ENCODE measurements at places on chromosomes 16 and 17.

DNA sequence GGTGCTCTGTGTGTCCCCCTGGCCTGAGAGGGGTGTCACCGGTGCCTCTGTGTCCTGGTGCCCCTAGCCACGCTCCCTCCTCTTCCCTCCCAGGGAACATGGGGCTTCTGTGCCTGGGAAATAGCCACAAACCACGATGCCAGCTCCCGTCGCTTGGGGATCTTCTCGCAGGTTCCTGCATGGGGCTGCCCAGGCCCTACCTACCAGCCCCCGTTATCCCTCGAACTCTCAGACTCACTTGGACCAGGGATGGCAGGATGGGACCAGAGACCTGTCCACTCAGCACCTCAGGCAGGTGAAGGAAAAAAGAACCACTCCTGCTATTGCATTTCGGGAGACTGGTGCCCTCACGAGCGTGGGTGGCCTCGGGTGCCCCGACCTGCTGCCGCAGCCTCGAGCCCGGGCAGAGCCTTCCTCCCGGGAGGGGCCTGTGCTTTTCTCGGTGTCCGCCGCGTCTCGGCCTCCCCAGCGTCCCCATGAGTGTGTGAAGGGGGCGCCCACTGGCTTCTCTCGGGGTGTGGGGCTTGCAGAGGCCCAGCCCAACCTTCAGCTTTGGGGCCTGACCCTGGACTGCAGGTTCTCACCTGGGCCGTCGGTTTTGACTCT lies 41.0 kb upstream of the GNG13 start:
- no peak for DNase-seq

GRCh38 chr16:20271893-20272292 lies 55.4 kb downstream of the GP2 start:
- no peak for DNase-seq

GRCh38 chr16:13298666-13299065 lies 397.3 kb downstream of the SHISA9 start:
- no peak for DNase-seq

DNA sequence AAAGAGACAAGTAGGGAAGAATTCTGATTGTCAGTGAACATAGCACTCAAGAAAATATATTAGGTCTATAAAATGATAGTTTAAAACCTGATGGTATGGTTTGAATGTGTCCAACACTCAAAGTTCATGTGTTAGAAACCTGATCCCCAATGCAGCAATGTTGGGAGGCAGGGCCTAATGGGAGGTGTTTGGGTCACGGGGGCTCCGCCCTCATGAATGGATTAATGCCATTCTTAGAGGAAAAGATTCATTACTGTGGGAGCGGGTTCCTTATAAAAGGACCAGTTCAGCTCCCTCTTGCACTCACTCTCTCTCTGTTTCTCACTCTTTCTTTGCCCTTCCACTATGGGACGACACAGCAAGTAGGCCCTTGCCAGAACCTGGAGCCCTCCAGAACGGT lies 41.5 kb upstream of the SLC47A1 start:
- no peak for DNase-seq

DNA sequence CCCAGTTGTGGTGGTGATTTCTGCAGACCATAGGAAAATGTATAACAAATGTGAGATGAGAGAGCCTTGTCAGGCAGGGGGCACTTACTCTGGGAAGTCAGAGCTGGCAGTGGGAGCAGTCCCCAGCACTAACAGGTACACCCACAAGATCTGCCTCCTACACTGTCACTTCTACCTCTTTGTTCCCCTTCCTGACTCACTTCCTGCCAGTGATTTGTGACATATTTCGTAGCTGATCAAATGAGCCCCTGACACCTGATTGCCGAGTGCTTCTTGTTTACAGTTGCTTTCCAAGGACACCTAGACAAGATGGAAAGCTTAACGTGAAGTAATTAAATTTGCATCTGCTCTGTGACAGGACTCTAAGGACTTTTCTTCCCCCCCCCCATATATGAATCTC lies 40.5 kb downstream of the FTO start:
- peak; percentile 30 for DNase-seq

DNA sequence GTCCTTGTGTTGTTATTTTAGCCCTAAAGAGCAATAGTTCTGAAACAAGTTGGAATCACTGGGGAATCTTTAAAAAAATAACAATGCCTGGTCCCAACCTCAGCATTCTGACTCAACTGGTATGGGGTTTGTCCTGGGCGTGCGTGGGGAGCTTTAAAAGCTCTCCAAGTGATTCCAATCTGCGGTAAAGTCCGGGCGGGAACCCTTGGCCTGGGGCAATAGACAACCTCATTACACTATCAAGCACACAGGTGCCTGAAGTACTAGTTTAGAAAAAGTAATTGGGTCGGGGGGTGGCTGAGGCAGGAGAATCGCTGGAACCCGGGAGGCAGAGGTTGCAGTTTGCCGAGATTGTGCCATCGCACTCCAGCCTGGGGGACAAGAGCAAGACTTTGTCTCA lies 4.4 kb downstream of the STX8 start:
- no peak for DNase-seq

DNA sequence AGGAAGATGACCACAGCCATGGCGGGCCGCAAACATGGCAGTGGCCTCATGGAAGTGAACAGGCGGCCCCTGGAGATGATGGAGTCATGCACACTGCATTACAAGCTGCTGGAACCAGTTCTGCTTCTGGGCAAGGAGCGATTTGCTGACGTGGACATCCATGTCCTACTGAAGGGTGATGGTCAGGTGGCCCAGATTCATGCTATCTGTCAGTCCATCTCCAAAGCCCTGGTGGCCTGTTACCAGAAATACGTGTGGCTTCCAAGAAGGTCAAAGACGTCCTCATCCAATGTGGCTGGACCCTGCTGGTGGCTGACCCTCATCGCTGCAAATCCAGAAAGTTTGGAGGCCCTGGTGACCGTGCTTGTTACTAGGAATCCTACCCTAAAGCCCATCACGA lies 13.4 kb upstream of the WSB1 start:
- no peak for DNase-seq

- DNase-seq: no peak
Measured at GRCh38 chr17:58507123-58507634, 7.3 kb downstream of the MTMR4 start.

DNA sequence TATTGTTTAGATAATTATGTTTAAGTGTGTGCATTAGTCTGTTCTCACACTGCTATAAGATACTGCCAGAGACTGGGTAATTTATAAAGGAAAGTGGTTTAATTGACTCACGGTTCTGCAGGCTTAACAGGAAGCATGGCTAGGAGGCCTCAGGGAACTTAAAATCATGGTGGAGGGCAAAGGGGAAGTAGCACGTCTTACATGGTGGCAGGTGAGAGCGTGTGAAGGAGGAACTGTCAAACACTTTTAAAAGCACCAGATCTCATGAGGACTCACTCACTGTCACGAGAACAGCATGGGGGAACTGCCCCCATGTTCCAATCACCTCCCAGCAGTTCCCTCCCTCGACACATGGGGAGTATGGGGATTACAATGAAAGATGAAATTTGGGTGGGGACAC lies 203.5 kb upstream of the GOT2 start:
- no peak for DNase-seq

DNA sequence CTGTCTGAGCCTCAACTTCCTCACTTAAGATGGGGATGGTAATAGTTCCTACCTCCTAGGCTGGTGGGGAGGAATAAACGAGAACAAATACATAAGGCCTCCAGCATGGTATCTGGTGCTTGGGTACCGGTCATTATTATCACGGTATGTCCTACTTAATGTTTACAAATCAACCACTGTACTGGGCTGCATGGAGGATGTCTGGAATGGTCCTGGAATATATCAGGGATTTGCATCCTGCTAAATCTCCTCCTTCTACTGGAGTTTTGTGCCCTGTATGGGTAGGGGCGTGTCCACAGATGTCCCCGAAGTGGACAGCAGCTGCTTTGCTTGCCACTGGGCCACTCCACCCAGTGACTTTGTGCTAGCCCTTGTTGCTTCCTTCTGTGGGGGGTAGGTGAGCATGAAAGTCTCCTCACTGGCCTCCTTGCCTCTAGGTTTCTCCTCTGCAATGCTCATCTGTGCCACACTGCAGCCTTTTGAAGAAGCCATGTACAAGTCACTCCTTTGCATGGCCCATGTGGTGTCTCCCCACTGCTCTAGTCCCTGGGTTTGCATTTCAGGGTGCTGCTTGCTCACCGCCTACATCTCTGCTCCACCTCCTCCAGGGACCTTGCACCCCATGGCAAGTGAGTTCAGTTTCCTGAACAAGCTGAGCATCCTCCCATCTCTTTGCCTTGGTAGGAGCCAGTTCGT lies 2.2 kb upstream of the CMIP start:
- no peak for DNase-seq

GRCh38 chr17:62059414-62059813 lies 5.7 kb downstream of the MED13 start:
- no peak for DNase-seq

DNA sequence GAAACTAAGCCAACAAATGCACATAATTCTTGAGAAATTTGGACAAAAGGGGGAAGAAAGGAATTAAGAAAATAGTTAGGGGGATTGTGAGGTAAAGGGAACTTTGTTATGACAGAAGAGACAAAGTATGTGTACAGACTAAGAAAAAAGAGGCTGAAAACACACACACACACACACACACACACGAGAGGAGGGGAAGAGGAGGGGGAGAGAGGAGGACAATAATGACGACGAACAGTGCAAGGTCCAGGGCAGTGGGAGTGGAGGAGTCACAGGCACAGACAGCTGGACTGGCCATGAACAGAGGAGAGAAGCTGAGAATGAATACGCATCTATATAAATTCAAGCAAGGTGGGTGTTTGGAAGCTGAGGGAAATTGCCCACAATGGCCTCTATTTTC lies 44.6 kb downstream of the MARVELD3 start:
- DNase-seq: no peak

GRCh38 chr17:83006515-83007455 lies 72.6 kb upstream of the METRNL start:
- DNase-seq: no peak

DNA sequence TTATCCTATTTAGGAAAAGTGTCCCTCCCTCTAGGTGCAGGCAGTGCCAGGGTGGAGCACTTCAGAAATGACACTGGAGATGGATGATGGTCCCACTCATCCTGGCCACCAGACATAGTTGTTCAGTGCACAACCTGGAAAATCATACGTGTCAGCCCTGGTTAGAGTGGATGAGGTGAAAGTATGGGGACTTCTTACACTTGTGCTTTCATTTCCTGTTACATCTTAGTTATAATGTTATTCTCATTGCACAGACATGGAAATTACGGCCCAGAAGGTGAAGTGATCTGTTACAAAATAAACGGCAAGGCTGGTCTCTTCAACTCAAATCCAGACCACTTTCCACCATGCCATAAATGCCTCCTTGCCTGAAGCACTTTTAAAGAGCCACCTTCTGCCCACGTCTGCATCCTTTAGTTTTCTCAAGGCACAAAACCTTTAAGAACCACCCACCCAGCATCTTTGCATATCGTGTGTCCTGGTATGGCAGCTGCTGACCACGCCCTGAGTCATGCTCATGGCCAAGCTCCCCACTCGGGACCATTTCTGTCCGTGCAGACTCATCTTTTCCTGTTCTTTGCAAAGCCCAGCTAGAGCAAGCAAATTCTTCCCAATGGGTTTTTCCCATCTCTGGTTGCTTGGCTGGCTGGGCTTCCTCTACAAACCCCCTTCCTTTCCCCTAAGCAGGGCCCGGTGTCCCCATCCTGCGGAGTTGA lies 22.4 kb downstream of the TBC1D3B start:
- DNase-seq: no peak

DNA sequence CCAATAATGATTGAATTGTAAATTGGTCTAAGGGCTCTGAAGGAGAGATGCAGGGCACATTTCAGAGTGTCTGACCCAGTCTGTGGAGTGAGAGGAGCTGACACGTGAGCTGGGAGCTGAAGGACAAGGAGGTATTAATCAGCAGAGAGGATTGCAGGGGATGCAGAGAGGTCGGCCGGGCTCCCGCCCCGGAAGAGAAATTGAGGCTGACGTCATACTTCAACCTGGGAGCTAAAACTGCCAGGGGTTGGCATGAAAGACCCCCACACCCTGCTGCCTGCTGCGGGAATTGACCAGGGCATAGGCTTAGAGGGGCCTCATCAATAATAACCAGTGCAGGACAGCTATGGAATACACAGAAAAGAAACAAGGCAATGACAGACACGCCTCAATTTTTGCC lies 53.6 kb upstream of the CLEC19A start:
- no peak for DNase-seq

DNA sequence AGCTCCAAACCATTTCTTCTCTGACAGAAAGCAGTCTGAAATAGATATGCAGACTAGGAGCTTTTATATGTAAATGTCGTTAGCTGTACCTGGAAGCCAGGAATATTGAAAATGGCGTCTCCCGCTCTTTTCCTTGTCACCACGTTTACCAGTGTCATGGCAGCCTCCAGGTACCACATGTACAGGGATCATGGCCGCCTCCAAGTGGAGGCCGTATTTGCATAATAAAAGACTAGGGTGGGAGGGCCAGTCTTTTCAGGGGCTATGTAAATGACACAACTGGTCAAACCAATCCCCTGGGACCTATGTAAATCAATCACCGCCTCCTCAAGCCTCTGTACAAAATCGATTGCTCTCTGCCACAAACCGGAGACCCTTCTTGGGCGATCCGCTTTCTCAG lies 54.3 kb downstream of the MYOCD start:
- no peak for DNase-seq

- DNase-seq: no peak
Measured at GRCh38 chr16:20263138-20263855, 64.0 kb downstream of the GP2 start.

DNA sequence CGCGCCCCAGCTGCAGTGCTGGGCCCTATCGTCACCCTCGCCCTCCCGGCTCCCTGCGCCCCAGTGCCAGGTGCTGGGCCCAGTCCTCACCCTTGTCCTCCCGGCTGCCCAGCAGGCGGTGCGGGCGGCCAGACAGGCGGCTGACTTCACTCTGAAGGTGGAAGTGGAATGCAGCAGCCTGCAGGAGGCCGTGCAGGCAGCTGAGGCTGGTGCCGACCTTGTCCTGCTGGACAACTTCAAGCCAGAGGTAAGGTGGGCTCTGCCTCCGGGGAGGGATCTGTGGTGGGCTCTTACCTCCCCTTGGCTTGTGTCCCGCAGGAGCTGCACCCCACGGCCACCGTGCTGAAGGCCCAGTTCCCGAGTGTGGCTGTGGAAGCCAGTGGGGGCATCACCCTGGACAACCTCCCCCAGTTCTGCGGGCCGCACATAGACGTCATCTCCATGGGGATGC lies 17.9 kb downstream of the QPRT start:
- DNase-seq: no peak

- no peak for DNase-seq
Measured at GRCh38 chr16:8655184-8655717, 19.2 kb upstream of the ABAT start.

GRCh38 chr17:66517336-66518009 lies 215.1 kb downstream of the PRKCA start:
- DNase-seq: no peak

Measured in stimulated activated CD4-positive, alpha-beta T cell treated with anti-CD3 and anti-CD28 coated beads, Interleukin-2, amount 100 ng/mL, for 4 hours (primary cell).